ENCODE measurements at places on chromosomes 12 and 14.

GRCh38 chr14:24056800-24057184 lies 5.0 kb downstream of the CARMIL3 start:
- DNase-seq: no peak

DNA sequence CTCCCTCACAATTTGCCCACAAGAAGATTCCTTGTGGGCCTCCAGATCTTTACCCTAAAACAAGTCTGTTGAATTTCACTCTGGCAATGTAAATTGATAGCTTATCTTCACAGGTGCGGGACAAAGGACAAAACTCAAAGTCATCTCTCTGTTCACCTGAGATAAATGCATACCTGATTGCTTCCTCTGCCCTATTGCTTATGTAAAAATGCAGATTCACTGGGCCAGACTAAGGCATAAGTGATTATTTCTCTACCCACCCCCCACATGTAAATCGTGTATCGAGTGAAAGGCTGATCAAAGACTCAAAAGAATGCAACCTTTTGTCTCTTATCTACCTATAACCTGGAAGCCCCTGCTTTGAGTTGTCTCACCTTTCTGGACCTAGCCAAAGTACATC lies 316.8 kb downstream of the SSPN start:
- DNase-seq: no peak

DNA sequence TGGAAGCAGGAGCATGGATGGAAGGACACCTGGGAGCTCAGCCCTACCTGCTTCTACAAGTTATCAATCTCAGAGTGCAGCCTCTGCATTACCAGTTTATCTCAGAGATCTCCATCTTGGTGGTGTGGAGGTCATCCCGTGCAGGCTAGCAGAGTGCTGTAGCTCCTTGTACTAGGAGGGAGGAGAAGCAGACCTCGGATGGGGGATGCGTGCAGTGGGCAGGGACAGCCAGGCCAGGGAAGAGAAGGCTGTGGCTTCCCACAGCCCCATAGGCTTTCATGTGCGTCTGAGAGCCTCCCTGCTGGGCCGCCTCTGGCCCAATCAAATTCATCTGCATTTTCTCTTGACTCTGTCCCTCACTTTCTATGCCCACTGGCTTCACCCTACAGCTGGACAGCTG lies 8.8 kb upstream of the KRT82 start:
- DNase-seq: no peak

GRCh38 chr14:104689109-104689880 lies at the start of gene INF2:
Gene INF2, plus strand, starts transcription at chr14:104689618. Its CDS starts 11,748 bp downstream, at chr14:104701366.
- peak; percentile 71 for DNase-seq

Measured in HTR-8/SVneo (cell line).